ENCODE measurements at places on chromosomes 4 and X.

DNA sequence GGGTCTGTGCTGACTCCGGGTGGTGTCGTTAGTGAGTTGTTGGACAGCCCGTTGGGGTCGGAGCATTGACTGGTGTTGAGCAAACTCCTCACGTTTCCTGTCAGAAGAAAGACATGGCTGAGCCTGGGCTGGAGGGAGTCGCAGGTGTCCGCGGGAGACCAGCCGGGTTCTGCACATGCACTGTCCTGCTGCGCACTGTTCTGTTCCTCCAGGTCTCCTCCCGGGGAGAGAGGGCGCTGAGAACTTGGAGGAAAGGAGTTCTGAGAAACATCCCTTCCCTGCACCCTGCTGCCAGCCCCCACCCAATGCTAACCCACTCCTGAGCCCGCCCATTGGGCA lies 1.1 kb downstream of the ZNF141 start:
- DNase-seq, result no peak

GRCh38 chr4:30616942-30617646 lies 103.1 kb upstream of the PCDH7 start:
- no peak for DNase-seq

DNA sequence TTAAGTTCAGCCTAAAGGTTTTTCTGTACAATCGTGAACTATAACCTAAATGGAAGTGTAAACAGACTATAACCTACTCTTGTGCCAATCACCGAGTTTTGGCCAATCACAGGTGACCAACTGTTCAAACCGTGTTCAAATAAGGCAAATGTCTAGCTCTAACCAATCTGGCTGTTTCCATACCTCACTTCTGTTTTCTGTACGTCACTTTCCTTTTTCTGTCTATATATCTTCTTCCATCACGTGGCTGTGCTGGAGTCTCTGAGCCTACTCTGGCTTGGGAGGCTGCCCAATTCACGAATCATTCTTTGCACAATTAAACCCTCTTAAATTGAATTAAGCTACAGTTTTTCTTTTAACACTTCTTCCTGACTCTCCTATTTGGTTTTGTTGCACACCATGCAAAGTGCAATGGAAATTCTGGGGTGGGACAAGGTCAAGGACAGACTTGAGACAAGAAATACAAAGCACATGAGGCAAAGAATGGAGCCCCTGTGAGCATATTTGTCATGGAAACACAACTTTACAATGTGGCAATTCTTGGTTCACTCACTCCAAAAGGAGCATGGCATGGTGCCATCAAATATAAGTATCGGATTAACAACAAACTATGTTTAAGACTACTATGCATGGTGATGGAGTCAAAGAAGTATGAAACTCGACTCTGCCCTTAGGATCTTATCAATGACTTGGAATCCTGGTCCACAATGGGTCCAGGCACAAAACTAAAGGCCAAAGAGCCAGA lies 115.7 kb upstream of the FAM9B start:
- DNase-seq, result no peak

DNA sequence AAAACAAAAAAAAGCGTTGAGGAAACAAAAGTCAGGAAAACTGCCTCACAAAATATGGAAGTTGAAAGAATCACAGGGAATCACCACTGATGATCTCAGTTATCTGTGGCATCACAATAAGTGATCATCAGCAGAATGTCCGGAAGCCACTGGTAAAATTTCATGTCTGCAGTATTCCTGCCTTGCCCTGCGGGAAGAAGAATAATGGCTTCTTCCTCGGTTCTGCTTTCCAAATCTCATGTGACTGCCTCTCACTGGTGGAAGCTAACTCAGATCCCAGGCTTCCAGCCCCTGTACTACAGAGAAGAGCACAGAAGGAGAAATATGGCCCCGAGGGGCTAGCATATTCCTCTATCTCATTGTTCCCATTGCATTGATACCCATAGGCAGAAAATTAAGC lies 12.7 kb upstream of the ZNF330 start:
- no peak for DNase-seq

DNA sequence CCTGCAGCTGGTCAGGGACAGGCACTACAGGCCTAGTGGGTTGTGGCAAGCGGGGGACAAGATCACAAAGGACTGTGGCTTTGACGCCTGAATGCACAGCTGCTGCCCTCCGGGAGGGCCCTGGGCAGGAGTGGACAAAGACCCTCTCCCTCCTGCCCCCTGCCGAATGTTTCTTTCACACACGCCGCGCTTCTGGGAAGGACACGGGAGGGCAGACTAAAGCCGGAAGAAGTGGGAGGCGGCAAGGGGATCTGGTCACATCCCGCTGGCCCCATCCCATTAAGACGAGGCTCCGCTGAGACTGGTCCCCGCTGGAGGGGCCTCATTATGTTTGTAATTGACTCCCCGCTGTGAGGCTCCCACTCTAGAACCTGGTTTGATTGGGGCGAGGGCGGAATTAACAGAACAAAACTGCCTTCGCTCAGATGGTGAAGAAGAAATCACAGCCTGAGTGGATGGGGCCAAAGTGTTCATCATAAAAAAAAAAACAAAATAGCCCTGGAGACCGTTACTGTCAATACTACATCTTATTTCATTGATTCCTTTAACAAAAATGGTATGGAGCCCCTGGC lies 37.8 kb upstream of the PSAPL1 start:
- DNase-seq, result no peak

GRCh38 chr4:6419452-6420028 lies 52.9 kb downstream of the PPP2R2C start:
- no peak for DNase-seq

GRCh38 chr4:55411621-55412020 lies 15.9 kb downstream of the TMEM165 start:
- DNase-seq, result no peak

DNA sequence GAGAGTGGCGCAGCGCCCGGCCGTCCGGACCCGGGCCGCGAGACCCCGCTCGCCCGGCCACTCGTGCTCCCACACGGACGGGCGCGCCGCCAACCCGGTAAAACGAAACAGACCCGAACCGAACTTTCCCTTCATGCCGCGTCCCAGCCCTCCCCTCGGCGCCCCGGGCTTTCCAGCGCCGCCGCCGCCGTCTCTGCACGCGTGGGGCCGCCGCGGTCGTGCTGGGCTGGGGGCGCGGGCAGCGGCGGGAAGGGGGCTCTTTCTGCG lies 222 bp downstream of the SMAD1 start:
- no peak for DNase-seq

DNA sequence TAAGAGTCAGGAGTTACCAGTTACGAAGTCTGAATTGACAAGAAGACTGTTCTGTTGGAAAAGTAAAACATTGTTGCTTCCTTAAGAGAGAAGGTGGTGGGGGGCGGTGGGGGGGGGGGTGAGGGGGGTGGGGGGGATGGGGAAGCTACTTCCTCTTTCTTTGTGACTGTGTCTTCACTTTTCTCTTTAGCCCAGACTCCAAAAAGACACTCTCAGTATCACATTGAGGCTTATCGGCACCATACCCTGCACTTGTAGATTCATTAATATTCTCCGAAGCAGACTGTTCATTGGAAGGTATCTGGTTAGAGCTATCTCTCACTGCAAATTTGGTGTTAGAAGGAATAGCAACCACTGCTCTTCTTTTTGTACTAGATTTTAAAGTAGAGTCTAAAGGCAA lies 94.5 kb upstream of the IL13RA1 start:
- no peak for DNase-seq

- no peak for DNase-seq
These were observed at the start of gene MAGEA1 for GRCh38 chrX:153179131-153179530. TSS of gene MAGEA1 (plus strand) at chrX:153179284. CDS start at chrX:153182390, 3,106 bp downstream.

- no peak for DNase-seq
These were observed 565.2 kb upstream of the SLIT2 start for GRCh38 chr4:19686456-19686855.

GRCh38 chr4:131388277-131388676 lies 1760.8 kb upstream of the PCDH10 start:
- no peak for DNase-seq

GRCh38 chr4:126794363-126794762 lies 838.4 kb upstream of the INTU start:
- DNase-seq, result no peak

GRCh38 chrX:151901826-151902225 lies 10.9 kb upstream of the MAGEA4 start:
- DNase-seq, result no peak

Measured in T-helper 2 cell (primary cell).